ENCODE measurements at places on chromosomes 16 and 17.

DNA sequence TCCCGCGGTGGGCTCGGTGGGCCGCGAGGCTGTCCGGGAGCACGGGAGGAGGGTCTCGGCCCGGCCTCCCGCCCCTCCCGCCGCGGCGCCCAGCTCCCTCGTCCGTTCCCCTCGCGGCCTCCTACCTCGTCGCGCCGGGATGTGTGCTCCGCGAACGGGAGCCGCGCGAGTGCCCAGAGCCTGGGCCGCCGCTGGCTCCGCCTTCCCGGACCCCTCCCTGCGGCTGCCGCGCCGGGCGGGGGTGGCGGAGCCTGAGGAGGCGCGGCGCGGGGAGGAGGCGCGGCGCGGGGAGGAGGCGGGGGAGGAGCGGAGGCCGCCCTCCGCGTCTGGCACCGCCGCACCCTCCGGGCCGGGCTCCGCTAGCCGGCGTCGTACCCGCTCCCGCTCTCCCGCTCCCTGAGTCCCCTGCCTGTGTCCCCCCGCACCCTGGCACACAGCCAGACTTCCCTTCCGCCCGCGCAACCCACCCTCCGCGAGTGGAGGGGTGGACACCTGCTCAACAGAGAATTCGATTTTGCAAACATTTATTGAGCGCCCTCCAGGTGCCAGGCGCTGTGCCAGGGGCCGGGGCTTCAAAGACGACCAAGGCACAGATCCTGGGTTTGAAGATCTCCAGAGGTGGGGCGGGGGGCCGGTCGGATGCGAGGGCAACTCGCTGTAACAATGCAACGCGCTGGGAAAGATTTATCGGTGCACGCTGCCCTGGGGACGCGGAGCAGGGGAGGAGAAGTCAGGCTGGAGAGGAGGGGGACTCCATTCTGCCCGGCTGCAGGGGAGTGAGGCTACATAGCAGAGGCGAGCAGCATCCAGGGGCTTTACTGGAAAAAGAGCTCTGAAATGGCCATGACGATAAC lies at the start of gene MPP3:
MPP3 (minus strand) TSS at position 171 of the 854 bp plus-strand sequence. CDS start 1,240 bp downstream, outside the sequence.
- H3K36me3 ChIP-seq, result peaks cover 18% of the 10 kb centered on the region
- H3K4me1 ChIP-seq, result peaks cover 12% of the 10 kb centered on the region
- H3K27me3 ChIP-seq, result no peaks in the 10 kb centered on the region
- DNase-seq, result peak; percentile 80
- peak within 1 kb of the TSS; percentile 77 for H3K4me3 ChIP-seq
- no peak within 1 kb of the TSS for H3K27ac ChIP-seq

GRCh38 chr16:3951861-3952736 lies 71.6 kb upstream of the CREBBP start:
- peaks cover 22% of the 10 kb centered on the region for H3K4me1 ChIP-seq
- H3K27ac ChIP-seq, result no peak overlapping the region
- H3K36me3 ChIP-seq, result no peaks in the 10 kb centered on the region
- H3K27me3 ChIP-seq, result peaks cover 15% of the 10 kb centered on the region

- H3K27ac ChIP-seq, result peak overlapping the region; percentile 76
- DNase-seq, result no peak
- peaks cover 15% of the 10 kb centered on the region for H3K4me1 ChIP-seq
- H3K4me3 ChIP-seq, result no peak overlapping the region
- H3K27me3 ChIP-seq, result no peaks in the 10 kb centered on the region
Measured at GRCh38 chr17:60529806-60530205, 3.8 kb upstream of the APPBP2 start.

DNA sequence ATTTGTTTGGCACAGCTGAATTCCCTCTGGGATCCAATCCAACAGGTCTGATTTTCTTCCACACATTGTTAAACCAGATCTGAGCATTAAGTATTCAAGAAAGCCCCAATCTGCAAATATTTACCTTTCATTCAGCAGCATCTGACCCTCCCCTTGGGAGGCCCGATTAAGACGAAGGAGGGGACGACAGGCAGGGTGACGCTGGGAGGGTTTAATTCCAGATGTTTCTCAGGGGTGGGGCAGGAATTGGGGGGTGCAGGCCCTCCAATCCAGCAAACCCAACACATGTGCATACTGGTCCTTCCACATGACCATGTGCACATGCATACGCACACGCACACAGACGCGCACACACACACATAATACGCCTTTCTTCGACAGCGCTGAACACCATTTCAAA lies 240.5 kb downstream of the GSG1L start:
- H3K36me3 ChIP-seq, result no peaks in the 10 kb centered on the region
- H3K27me3 ChIP-seq, result peaks cover 35% of the 10 kb centered on the region
- no peak overlapping the region for H3K4me3 ChIP-seq
- no peak overlapping the region for H3K27ac ChIP-seq
- H3K4me1 ChIP-seq, result no peaks in the 10 kb centered on the region

GRCh38 chr17:27543464-27543856 lies 87.2 kb downstream of the KSR1 start:
- DNase-seq, result no peak
- H3K27ac ChIP-seq, result no peak overlapping the region
- peaks cover 63% of the 10 kb centered on the region for H3K4me1 ChIP-seq
- H3K36me3 ChIP-seq, result peaks cover 6% of the 10 kb centered on the region
- no peaks in the 10 kb centered on the region for H3K27me3 ChIP-seq
- H3K4me3 ChIP-seq, result no peak overlapping the region

DNA sequence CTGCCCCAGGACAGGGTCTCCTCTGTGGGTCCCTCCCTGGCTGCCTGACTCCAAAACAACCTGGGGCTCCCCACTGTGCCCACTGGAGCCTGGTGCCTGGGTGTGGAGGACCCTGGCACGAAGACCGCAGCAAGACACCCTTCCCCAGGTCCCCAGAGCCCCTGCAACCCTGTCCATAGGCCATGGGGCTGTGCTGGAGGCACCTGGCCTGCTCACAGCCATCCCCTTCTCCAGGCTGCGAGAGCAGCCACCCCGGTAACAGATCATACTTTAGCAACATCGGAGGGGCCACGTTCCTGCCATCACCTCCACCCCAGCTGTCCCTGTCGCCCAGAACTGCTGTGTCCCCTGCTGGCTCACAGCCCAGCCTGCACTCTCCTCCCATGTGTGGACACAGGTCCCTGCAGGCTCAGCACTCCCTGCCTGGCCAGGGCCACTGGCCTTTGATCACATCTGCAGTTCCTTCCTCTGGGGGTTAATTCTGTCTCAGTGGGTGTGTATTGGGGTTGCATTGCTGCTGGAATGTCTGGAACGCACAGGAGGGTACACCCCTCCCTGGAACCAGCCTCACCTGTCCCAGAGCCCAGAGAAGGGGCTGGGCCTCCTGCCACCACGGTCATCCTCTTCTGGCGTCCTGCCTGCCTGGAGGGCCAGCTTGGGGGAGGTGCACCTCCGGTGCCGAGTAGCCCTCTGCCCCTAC lies 12.2 kb downstream of the PPL start:
- H3K27me3 ChIP-seq, result no peaks in the 10 kb centered on the region
- peaks cover 44% of the 10 kb centered on the region for H3K4me1 ChIP-seq
- peak; percentile 54 for DNase-seq
- peak overlapping the region; percentile 87 for H3K27ac ChIP-seq
- H3K36me3 ChIP-seq, result peaks cover 66% of the 10 kb centered on the region

DNA sequence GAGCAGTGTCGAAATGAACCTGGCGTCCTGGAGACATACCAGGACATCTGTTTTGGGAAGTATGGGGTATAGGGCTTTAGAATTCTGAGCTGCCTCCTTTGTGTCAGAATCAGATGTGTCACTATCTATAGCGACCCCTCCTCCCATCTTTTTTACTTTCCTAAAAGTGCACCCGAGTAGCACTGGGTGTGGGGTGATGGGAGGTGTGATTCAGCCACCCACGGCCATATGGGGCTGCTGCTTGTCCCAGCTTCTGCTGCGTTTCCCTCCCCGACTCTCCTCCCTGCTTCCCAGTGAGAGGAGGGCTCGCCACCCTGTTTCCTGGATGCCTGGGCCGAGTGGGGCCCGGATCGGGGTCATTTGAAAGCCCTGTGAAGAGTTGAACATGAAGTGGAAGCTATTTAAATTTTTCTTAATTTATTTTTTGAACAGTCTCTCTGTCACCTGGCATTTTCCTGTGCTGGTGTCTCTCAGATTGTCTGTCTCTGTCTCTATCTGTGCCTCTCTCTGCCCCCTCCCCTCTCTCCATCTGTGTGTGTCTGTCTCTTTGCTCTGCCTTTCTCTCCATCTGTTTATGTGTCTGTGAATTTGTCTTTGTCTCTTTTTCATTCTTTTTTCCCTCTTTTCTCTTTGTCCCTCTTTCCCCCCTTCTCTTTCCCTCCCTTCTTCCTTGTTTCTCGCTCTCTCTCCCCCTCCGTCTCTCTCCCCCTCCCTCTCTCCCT lies 638.8 kb upstream of the EEF2KMT start:
- H3K27me3 ChIP-seq, result no peaks in the 10 kb centered on the region
- no peak overlapping the region for H3K4me3 ChIP-seq
- no peaks in the 10 kb centered on the region for H3K36me3 ChIP-seq

DNA sequence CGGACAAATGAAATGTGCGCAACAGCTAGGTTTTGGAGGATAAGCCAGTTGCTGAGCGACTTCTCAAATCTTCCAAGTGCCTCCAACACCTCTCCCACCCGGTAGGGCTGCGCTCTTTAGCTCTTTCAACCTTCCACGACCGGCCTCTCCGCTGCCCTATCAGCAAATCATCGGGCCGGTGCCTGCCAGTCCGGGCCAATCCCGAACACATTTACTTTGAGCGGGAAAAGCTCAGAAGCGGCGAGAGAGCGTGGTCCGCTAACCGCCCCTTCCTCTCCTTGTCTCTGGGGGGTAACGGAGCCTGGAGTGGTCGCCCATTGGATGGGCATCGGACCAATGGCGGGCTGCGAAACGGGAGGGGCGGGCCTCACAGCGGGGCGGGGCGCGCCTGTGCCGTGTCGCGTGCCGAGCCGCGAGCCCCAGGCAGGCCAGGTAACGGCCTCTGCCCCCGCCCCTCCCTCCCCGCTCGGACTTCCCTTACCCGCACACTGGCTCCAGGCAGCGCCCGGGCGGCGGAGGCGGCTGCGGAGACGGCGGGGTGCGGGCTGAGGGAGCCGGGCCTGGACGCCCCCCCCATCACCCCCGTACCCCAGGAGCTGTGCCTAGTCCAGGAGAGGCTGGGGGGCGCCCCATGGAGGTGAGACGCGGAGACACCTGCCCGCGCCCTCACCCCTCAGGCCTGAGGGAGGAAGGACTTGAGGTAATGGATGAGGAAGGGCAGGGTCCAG lies at the start of gene MEIOC:
MEIOC (plus strand) TSS at position 486 of the 728 bp plus-strand sequence; CDS start at position 632, 146 bp downstream.
- no peak within 1 kb of the TSS for H3K4me3 ChIP-seq
- H3K27me3 ChIP-seq, result no peaks in the 10 kb centered on the region
- H3K27ac ChIP-seq, result no peak within 1 kb of the TSS
- H3K36me3 ChIP-seq, result no peaks in the 10 kb centered on the region
- no peaks in the 10 kb centered on the region for H3K4me1 ChIP-seq

GRCh38 chr16:52237823-52238222 lies 309.1 kb downstream of the TOX3 start:
- no peak for DNase-seq
- H3K27ac ChIP-seq, result no peak overlapping the region
- no peaks in the 10 kb centered on the region for H3K4me1 ChIP-seq
- no peaks in the 10 kb centered on the region for H3K27me3 ChIP-seq
- no peaks in the 10 kb centered on the region for H3K36me3 ChIP-seq

DNA sequence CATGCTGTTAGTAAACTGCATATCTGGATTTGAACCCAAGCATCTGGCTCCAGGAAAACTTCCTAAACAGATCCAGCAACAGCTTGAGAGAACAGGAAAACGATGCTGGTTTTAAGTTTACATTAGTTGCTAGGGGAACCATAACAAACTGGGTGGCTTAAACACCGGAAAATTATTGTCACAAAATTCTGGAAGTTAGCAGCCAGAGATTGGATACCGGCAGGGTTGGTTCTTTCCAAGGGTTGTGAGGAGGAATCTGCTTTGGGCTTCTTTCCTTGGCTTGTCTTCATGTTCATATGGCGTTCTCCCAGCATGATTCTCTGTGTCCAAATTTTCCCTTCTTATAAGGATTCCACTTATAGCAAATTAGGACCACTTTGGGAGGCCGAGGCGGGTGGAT lies 276.9 kb upstream of the TOM1L1 start:
- H3K27me3 ChIP-seq, result no peaks in the 10 kb centered on the region
- no peak overlapping the region for H3K27ac ChIP-seq
- H3K36me3 ChIP-seq, result no peaks in the 10 kb centered on the region
- H3K4me1 ChIP-seq, result no peaks in the 10 kb centered on the region
- no peak for DNase-seq
- H3K4me3 ChIP-seq, result no peak overlapping the region

GRCh38 chr16:81830845-81831540 lies 51.9 kb downstream of the PLCG2 start:
- H3K4me3 ChIP-seq, result no peak overlapping the region
- no peak for DNase-seq
- H3K36me3 ChIP-seq, result no peaks in the 10 kb centered on the region
- H3K4me1 ChIP-seq, result no peaks in the 10 kb centered on the region
- H3K27ac ChIP-seq, result no peak overlapping the region

GRCh38 chr17:79057737-79058385 lies 16.8 kb upstream of the ENGASE start:
- H3K4me3 ChIP-seq, result no peak overlapping the region
- peaks cover 5% of the 10 kb centered on the region for H3K4me1 ChIP-seq
- H3K27ac ChIP-seq, result no peak overlapping the region
- H3K27me3 ChIP-seq, result no peaks in the 10 kb centered on the region
- DNase-seq, result no peak
- H3K36me3 ChIP-seq, result no peaks in the 10 kb centered on the region

GRCh38 chr16:87380403-87380802 lies 3.2 kb downstream of the FBXO31 start:
- peaks cover 16% of the 10 kb centered on the region for H3K4me1 ChIP-seq
- no peak for DNase-seq
- H3K27ac ChIP-seq, result peak overlapping the region; percentile 39
- peak overlapping the region; percentile 88 for H3K4me3 ChIP-seq
- H3K27me3 ChIP-seq, result no peaks in the 10 kb centered on the region

- H3K4me1 ChIP-seq, result no peaks in the 10 kb centered on the region
- no peak overlapping the region for H3K27ac ChIP-seq
- no peak for DNase-seq
- no peaks in the 10 kb centered on the region for H3K27me3 ChIP-seq
Measured at GRCh38 chr17:34055606-34056005, 199.5 kb upstream of the CCL2 start.

GRCh38 chr17:59914274-59914854 lies 21.4 kb downstream of the RPS6KB1 start:
- peaks cover 90% of the 10 kb centered on the region for H3K36me3 ChIP-seq
- H3K27ac ChIP-seq, result no peak overlapping the region
- H3K27me3 ChIP-seq, result no peaks in the 10 kb centered on the region
- peak; percentile 54 for DNase-seq
- H3K4me3 ChIP-seq, result no peak overlapping the region

GRCh38 chr17:21076242-21076641 lies 33.4 kb upstream of the USP22 start:
- H3K36me3 ChIP-seq, result peaks cover 4% of the 10 kb centered on the region
- no peak overlapping the region for H3K27ac ChIP-seq
- H3K27me3 ChIP-seq, result peaks cover 22% of the 10 kb centered on the region
- DNase-seq, result no peak
- H3K4me3 ChIP-seq, result no peak overlapping the region

GRCh38 chr16:88367560-88367959 lies 15.2 kb upstream of the ZNF469 start:
- peaks cover 19% of the 10 kb centered on the region for H3K27me3 ChIP-seq
- no peak overlapping the region for H3K4me3 ChIP-seq

GRCh38 chr16:88070341-88070740 lies 119.1 kb downstream of the BANP start:
- H3K27ac ChIP-seq, result no peak overlapping the region
- H3K36me3 ChIP-seq, result peaks cover 20% of the 10 kb centered on the region
- no peaks in the 10 kb centered on the region for H3K4me1 ChIP-seq
- no peak overlapping the region for H3K4me3 ChIP-seq
- H3K27me3 ChIP-seq, result no peaks in the 10 kb centered on the region
